ENCODE measurements at places on chromosomes 4 and X.
A peak's percentile ranks its signal among the peaks of the same experiment; 100 is the strongest.

DNA sequence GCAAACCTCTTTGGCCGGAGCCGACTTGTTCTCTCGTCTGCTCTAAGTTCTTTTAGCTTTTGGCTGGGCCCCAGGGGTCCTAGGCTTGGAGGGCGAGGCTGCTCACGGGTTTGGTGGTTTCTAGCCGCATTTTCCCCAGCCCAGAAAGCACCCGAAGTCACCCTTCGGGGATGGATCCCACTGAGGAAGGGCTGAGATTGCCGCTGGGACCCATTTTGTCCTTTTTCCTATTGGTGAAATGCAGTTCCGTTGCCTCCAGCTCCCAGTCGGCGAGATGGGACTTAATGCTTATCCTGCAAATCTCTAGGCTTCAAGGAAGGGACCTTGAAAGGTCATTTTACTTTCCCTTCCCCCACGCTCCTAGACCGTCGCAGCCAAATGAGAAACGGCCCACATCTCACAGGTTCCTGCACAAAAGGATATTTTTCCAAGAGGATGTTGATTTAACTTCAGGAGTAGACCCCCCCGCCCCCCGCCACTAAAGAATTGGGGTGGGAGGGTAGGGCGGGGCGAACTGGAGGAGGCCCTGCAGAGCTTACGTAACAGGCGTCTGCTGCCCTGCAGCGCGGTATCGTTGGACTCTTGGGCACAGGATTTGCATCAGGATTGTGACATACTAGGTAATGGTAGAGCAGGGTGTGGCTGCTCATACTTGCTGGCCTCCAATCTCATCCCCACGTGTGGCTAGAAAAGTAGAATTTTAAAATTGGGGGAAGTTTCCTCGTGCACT, 564 bp downstream of the PGK1 start:
- DNase-seq: peak; percentile 77

DNA sequence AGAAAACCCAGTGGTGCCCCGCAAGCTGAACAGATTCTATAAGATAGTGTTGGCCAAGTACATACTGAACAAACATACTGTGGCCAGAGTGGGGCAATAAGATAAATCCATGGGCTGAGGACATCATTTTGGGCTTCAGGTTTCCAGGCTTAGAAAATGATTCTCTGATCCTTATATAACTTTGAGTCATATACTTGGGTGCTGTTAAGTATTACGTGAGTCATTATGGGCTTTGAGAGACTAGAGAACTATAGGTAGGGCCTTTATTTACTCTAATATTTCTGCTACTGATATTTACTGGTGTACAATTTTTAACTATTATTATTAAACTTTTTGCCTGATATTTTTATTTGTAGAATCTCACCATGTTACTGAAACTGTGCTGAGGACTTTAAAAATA, 586.1 kb downstream of the CENPC start:
- DNase-seq: no peak

DNA sequence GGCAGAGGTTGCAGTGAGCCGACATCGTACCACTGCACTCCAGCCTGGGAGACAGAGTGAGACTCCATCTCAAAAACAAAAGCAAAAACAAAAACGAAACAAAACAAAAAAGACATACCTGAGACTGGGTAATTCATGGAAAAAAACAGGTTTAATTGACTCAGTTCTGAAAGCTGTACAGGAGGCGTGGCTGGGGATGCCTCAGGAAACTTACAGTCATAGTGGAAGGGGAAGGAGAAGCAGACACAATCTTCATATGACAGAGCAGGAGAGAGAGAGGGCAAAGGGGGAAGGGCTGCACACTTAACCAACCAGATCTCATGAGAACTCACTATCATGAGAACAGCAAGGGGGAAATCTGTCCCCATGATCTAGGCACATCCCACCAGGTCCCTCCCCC, 229.5 kb downstream of the STK32B start:
- no peak for DNase-seq

- DNase-seq: no peak
Observed at GRCh38 chrX:77640702-77641101, 145.3 kb downstream of the ATRX start.

DNA sequence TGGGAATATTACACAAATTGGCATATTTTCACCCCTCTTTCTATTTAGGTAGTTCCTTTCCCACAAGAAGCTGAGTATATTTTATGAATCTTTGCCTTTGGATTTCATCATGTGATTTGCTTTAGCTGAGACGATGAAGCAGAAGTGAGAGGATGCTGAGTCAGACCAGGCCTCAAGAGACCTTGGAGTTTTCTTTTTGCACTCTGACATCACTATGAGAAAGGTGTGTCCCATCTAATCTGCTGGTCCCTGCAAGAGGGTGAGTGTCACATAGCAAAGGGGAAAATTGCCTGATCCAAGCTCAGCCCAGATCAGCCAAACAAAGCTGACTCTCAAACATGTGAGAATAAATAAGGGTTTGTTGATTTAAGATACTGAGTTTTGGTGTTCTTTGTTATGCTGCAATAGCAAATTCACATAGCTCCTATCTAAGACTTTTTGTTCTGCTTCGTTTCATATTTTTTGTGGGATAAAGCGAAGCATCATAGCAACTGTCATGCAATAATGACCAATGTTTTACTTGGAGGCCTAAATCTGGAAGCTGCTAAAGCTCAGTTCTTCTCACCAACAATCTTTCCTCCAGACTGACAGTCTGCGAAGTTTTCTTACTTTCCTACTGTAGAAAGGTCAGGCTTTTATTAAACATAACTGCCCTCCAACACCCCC, 176.9 kb downstream of the PDHA2 start:
- peak; percentile 59 for DNase-seq

DNA sequence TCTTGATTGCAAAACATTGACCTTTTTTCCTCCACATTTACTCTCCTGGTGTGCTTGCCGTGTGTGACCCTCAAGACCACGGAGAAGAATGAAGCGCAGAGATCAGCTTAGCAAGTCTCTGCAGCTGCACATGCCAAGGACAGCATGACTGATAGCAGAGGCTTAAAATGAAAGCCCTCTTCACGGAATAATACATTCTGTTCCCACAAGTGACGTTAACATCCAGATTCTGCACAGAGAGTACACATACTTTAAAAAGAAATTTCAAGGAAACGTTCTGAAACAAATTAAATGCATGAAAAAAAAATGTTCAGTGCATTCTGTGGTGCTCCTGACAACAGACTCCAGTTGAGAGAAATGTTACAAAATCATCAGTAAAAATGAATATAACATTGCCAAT, 60.9 kb downstream of the SLC7A11 start:
- DNase-seq: peak; percentile 85

DNA sequence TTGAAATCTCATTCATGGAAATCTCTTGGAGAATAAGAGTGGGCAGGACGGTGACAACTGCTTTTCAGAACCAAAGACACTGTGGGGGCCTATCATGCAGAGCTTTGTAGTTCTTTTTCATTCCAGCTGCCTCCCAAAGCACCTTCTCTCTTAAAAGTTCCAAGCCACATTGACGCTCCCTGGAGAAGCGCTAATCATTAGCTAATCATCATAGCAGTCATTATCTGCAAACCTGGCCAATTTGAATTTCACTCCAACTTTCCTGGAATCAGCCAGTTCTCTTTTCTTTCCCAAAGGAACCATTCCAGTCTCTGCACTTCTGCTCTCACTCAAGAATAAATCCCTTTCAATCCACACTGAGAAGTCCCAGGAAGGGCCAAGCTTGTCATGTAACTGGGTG, 1144.1 kb upstream of the IGFBP7 start:
- no peak for DNase-seq

DNA sequence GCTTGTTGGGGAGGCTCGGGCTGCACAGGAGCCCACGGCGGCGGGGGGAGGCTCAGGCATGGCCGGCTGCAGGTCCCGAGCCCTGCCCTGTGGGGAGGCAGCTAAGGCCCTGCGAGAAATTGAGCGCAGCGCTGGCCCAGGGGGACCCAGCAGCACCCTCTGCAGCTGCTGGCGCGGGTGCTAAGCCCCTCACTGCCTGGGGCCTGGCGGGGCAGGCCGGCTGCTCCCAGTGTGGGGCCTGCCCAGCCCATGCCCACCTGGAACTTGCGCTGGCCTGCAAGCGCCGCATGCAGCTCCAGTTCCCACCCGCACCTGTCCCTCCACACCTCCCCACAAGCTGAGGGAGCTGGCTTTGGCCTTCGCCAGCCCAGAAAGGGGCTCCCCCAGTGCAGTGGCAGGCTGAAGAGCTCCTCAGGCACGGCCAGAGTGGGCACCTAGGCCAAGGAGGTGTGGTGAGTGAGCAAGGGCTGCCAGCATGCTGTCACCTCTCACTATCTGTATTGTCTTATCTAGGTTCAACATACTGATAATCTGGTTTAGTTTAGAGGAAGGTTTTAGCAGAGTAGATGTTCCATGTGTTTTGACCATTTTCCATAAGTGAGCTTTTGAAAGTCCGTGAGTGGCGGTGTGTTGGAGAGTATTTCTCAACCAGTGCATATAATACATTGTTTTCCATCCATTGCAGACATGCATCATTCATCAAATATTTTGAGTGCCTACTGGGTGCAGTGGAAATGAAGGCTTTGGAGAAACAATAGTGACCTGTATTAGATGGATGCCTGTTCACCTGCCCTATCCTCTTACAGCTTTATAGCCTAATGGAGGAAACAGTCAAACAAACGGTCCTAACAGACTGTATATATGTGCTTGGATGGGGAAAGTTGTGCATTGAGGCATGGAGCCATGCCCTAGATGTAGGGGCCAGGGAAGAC, 13.1 kb downstream of the PI4K2B start:
- DNase-seq: no peak

- no peak for DNase-seq
Observed at GRCh38 chr4:154588198-154588597, 2.3 kb downstream of the FGA start.

GRCh38 chr4:20422398-20422797, 170.7 kb downstream of the SLIT2 start:
- peak; percentile 67 for DNase-seq

- no peak for DNase-seq
Observed at GRCh38 chrX:25851141-25851540, 287.0 kb upstream of the MAGEB18 start.

DNA sequence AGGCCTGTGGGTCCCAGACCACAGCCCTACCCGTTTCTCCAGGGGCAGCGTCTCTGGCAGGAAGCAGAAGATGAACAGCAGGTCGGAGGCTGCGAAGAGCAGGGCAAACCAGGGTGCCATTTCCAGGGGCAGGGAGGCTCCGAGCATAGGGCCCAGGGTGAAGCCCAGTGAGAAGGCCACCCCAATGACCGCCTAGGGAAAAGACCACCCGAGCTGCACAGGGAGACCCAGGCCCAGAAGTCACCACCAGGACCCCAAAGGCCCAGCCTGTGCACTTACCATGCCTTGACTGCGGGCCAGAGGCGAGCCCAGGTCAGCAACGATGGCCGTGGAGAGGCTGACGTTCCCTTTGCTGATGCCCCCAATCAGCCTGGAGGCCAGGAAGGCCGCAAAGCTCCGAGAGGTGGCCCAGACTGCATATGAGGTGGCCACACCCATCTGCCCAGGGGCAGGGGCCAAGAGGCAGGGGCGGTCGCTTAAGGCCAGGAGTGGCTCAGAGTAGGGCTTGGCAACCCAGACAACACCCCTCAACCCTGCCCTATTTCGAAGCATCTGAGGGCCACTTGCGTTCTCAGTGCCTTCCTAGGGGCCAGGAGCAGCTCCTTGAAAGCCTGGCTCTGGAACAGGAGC, 30.8 kb downstream of the NOP14 start:
- no peak for DNase-seq

DNA sequence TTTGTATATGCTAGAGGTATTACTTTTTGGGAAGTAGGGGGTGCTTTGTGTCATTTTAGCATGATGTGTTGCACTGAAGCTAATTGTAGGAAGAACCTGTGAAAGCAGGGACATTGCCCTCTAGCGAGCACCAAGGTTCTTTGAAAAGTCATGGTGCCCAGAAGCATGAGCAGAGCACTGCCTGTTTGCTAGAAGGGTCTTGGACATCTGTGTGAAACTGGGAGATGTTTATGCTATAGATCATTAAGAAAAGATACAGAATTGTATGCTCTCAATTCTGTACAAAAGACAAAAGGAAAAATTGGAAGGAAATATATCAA, 14.7 kb downstream of the GRPR start:
- no peak for DNase-seq

GRCh38 chr4:41175794-41176193, 38.5 kb downstream of the APBB2 start:
- DNase-seq: peak; percentile 37

GRCh38 chr4:6782846-6783110, 251 bp downstream of the KIAA0232 start:
- DNase-seq: peak; percentile 52

DNA sequence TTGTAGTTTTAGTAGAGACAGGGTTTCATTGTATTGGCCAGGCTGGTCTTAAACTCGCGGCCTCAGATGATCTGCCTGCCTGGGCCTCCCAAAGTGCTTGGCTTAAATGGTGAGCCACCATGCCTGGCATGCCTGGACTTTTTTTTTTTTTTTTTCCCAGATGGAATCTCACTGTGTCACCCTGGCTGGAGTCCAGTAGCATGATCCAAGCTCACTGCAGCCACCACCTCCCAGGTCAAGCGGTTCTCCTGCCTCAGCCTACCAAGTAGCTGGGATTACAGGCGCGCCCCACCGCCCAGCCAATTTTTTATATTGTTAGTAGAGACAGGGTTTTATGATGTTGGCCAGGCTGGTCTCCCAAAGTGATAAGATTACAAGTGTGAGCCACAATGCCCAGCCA, 8.4 kb downstream of the UBE2K start:
- peak; percentile 69 for DNase-seq

- no peak for DNase-seq
Observed at GRCh38 chr4:81516241-81516640, 44.5 kb upstream of the RASGEF1B start.

DNA sequence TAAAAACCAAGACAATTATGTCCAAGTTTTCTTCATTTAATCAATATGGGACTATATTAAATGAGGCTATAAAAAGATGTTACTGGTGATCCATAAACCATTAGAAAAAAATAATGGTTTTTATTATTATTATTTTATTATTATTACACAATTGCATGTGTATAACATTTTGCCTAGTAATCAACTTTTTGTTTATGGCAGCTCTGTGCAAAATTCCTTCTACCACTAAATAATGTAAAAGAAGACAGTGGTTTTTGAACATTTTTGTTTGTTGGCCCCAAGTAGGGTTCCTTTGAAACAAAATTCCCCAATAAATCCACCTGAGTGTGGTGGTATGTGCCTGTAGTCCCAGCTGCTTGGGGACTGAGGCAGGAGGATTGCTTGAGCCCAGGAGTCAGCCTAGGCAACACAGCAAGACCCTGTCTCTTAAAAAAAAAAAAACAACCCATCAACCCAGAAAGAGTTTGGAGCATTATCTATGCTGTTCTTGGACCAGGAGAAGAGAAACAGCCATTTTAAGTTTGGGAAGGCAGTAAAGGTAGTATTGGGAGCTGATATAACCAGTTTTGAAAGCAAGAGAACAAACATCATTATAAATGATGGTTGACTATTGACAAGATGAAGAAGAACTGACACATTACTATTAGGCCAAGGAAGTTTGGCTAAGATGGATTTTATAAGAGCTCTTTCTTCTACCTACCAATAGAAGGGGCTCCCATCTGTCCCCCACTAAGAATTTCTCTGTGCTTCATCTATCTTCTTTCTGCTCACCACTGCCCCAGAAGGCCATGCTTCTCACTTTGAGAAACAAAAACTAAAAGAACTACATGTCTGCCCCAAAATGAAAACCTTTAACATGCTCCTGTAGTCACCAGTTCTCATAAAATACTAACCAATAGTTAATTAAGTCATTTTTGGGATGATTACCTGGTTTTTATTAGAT, 2.2 kb downstream of the TMEM156 start:
- no peak for DNase-seq

GRCh38 chr4:56183344-56183959, 203.8 kb downstream of the AASDH start:
- peak; percentile 31 for DNase-seq
